ENCODE measurements at places on chromosomes 6 and 20. TPM values are rescaled to one million over a fixed set of nuclear protein-coding genes. Genes with fewer than 3 reads are reported as not detected.

Gene SLC35F1
- 0.84 TPM for total RNA-seq

Gene SLC13A3
- total RNA-seq: 4.1 TPM

Gene HLA-F
- 69.5 TPM for total RNA-seq

Gene PTPRK
- total RNA-seq: 69.4 TPM

Gene ZNF318
- total RNA-seq: 8.0 TPM

Gene TSPO2
- total RNA-seq: not detected

Gene OR2H1
- not detected for total RNA-seq

Gene CHRNA4
- total RNA-seq: not detected

Gene COL9A3
- 5.9 TPM for total RNA-seq

Gene STMND1
- not detected for total RNA-seq

Gene FNDC1
- not detected for total RNA-seq

Gene RBPJL
- not detected for total RNA-seq

Gene SAPCD1
- total RNA-seq: 2.7 TPM

Gene RNF144B
- not detected for total RNA-seq

Gene TPD52L2
- 137 TPM for total RNA-seq

Gene C20orf202
- not detected for total RNA-seq

Gene IL17F
- total RNA-seq: not detected

Gene SALL4
- 2.3 TPM for total RNA-seq

Gene MOG
- not detected for total RNA-seq

All from RPMI7951 (cell line).